ENCODE measurements at places on chromosomes 6 and 20. TPM values are rescaled to one million over a fixed set of nuclear protein-coding genes. Genes with fewer than 3 reads are reported as not detected.

TUBB2B gene
- total RNA-seq: 276 TPM

POLH gene
- 14.5 TPM for total RNA-seq

ZNF391 gene
- 9.8 TPM for total RNA-seq

AARS2 gene
- 28.8 TPM for total RNA-seq

RNF39 gene
- total RNA-seq: not detected

LTA gene
- total RNA-seq: not detected

TNXB gene
- total RNA-seq: 14.6 TPM

RUNX2 gene
- total RNA-seq: 0.46 TPM

BPIFA3 gene
- total RNA-seq: not detected

Measured in progenitor cell of endocrine pancreas (in vitro differentiated cells).